ENCODE measurements at places on chromosomes 5 and 9.

GRCh38 chr5:9865574-9865973 lies 235.4 kb upstream of the TAS2R1 start:
- no peak for DNase-seq

DNA sequence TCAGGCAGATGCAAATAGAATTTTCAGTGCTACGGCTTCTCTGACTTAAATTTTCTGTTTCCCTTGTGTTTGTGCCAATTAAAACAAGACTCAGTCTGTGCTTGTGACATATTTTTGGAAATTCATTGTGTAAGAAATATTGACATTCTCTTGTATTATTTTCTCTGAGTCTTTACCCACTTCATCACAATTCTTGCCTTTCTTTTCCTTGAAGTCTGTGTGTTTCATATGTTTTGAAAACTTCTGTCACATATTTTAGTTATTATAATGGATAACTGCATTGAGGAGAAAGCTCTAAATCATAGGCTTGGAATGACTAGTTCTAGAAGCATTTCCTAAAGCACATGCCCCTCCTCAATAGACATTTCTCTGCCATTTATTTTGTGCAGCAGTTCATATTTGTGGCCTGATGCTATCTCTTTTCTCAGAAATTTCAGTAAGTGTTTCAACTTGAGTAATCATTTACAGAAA lies 206.6 kb downstream of the PALM2AKAP2 start:
- no peak for DNase-seq

DNA sequence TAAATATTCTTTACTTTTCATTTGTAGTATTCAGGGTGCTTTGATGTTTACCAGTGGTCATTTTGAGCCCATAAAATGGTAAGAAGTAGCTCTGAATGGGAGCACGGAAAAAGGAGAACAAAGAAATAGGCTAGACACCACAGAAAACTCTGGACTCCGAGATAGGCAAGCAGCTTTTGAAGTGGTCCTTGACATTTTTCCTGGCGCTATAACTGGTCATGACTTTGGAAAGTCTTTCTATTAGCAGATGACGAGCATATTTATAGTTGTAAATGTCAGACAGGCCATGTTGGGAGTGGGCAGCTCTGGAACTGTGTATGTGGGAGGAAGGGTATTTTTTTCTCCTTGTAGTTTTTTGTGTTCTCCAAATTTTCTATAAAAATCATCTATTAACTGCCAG lies 126.1 kb upstream of the POC5 start:
- DNase-seq: no peak

DNA sequence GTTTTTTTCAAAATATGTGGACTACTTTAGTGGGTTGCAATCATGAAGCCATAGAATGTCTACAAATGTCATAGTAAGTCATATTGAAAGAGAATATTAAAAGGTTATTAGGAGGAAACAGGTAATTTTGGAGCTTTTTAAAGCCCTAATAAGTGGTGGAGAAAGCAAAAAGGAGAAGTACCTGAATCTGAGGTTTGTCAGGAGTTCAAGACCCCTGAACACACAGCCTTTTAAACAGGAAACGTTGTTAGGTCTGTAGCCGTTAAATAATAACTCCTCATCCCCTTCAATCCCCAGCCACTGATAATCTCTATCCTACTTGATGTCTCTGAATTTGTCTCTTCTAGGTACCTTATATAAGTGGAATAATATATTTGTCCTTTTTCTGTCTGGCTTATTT lies 51.1 kb downstream of the SPEF2 start:
- no peak for DNase-seq

DNA sequence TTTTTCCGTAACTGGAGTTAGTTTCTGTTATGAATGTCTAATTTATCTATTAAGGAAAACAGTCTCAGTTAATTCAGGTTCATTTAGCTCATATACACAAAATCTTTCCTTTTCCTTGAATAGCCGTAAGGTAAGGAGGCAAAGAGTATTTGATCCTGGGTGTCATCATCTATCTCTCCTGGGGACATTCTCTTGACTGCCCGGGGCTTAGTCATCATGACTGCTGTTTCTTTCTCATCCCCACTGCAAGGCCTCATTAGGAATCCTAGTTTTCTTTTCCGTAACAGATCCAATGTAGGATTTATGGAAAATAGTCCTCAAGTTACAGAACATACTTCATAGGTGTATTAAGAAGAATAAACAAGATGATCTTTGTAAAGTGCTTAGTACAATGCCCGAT lies 134.9 kb upstream of the CHD1 start:
- no peak for DNase-seq

All from vagina (tissue), 2 donors.